GF-D8 (cell line): ENCODE measurements at places on chromosomes 2 and 18.
A peak's percentile ranks its signal among the peaks of the same experiment; 100 is the strongest.

DNA sequence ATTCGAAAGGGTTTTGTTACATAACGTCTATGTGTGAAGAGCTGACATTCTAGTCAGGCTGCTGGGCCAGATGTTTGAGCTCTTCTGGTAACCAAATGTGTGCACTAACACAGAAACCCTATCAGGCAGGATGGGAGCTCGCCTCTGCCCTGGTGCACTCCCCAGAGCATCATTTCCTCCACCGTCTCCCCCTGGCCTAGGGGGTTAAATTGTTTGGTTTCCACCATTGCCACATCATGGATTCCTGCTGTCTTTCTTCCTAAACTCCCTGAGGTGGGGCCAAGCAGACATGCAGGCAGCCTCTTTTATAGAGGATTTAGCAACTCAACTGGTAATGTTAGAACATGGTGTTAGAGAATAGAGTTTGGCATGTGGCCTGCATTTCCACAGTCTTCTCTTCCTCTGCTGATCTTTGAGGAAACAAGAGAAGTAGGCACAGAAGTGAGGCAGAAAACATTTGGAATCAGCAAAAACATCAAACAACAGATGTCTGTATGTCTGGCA is 87.3 kb downstream of the ANTXR1 start:
- no peak for DNase-seq

DNA sequence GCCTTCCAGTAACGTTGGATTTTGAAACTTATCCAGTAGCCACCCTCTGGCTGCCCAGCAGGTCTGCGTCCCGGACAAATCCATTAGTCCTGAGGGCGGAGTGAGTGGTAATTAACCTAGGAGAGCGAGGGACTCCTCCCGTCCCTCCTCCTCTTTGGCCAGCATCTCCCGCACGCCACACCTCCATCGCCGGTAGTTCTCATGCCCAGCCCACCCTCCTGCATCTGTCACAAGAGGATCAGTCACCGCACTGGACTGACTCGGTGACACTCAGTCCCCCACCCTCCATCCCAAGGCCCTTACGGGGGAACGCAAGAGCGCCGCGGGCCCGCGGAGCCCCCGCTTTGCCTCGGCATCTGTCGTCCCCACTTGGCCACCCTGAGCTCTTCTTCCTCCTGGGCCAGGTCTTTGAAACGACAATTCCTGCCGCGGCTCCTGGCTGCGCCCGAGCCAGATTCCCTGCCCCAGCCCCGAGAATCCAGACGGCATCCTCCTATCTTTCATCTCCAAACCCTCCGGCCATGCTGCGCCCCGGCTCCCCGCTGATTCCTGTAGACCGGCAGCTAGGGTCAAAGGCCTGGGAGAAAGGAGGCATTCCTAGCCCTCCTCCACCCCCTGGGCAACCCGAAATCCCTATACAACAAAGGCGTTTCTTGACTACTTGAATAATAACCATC is 77.5 kb downstream of the EIF2AK3 start:
- DNase-seq = no peak

DNA sequence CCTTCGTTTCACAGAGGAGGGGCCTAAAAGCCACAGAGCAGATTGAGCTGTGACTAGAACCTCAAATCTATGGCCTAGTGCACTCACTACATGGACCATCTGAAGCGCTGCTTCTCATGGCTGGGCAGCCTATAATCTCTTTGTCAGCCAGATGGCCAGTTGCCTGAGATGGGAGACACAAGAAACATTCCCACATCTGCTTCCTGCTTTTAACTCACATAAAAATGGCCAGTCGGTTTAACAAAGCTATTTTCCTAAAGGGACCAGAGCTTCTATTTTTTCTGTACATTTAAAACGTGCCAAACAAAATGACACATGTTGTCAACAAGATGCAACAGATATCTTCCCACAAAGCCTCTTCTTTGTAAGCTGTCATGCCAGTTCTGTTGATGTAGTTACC is 173.8 kb downstream of the GFPT1 start:
- no peak for DNase-seq

DNA sequence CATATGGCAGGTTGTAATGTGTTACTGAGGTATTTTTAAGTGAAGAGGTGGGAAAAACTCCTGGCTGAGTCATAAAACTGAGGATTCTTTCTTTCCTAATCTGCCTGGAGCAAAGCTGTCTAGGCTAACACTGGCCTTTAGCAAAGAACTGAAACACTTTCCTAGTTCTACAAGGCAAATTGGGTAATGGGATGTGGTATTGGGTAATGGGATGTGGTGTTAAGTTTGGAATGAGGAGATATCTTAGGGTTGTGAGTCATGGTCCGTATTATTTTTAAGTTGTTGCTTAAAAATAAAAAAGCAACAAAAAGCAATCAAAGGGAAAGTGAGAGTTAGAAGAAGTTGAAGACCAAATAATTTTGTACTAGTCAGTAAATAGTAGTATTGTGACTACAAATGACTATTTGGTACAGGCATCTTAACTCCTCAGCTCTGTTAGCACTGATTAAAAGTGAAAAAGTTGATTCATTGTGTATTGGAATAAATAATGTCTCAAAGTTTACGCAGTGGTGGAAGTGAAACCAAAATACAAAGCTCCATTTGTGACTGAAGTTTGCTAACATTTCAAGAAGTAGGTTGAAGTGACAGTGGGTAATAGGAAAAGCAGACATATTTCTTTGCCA is 216.8 kb downstream of the CAMKMT start:
- peak; percentile 68 for DNase-seq

DNA sequence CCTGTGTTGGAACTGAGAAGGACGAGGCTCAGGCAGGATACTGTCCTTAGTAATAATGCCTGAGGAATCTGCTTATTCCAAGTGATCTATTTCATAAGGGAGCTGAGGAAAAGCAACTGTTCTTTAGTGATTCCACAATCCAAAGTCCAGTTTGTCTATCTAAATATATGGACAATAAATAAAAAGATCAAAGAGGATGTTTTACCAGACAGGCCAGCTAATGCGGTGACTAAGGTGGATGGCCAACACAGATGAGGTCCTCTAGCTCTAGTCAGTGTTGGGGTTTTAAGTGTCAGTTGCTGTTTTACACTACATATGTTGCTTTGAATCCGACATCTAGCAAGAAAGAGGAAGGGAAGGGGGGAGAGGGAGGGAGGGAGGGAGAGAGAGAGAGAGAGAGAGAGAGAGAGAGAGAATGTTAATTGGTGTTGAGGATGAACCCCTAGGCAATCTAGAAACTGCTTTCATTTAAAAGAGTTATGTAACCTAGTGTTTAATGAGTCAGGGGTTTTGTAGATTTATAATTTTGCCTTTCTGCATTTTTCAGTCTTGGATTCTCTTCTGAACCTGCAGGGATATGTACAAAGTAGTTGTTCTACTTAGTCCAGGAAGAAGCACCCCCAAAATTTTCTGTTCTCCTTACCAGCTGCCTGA is 27.0 kb upstream of the SCN1A start:
- no peak for DNase-seq

- no peak for DNase-seq
Observed at GRCh38 chr2:44267796-44268648, 7.3 kb upstream of the SLC3A1 start.

DNA sequence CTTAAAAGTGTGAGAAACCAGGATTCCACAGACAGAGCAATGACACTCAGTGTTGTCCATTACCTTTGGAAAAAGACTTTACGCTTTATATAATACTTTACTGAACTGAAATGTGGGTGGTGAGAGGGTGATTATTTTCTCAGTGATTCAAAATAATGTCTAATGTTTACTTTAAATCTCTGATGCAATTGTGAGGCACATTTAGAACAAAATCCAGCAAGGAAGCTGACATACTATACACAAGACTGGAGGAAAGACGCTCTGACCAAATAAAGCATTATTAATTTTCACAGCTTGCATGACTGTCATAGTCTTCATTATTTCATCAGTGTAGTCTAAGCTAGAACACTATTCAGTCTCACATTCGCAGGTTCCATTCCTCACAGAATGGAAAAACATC is 34.1 kb upstream of the STAT1 start:
- DNase-seq = no peak

DNA sequence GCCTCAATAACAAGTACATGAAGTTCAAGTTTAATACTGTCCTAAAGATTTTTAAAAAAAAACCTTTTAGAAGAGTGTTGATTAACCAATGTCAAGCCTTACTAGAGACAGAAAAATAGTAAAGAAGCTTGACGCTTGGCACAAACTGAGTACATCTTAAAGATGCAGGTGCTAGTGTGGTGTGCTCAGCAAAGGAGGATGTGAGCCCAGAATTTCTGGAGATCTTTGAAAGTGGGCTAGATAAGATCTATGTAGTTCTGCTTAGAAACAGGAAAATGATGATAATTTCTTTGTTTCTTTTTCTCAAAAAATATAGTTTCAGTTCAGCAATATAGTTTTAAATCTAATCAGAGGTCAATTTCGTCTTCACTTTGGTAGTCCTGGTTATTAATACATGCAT is 118.3 kb upstream of the KLHL14 start:
- no peak for DNase-seq

GRCh38 chr2:204950695-204951346 is 405.5 kb downstream of the PARD3B start:
- no peak for DNase-seq

GRCh38 chr2:200318940-200319435 is 12.5 kb downstream of the SPATS2L start:
- DNase-seq = no peak

DNA sequence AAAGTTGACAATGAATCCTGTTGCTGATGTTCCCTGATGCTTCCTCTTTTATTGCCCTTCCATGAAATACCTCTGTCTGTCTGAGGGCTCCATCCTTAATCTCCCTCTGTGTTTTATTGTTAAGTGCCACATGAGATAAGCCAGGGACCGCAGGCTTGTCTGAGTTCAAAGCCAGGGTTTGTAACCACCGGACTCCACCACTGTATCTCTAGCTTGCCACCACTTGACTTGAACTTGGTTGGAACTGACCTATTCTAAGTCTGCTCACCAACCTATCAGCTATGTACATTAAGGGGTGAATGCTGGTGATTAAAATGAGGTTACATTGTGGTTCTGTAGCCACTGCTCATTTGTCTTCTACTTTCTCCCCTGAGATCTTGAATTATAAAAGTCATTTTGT is 328.5 kb upstream of the ZEB2 start:
- no peak for DNase-seq

GRCh38 chr2:167254721-167255120 is 366.4 kb downstream of the XIRP2 start:
- no peak for DNase-seq

- DNase-seq = no peak
Observed at GRCh38 chr2:45909677-45910191, 258.3 kb downstream of the PRKCE start.

DNA sequence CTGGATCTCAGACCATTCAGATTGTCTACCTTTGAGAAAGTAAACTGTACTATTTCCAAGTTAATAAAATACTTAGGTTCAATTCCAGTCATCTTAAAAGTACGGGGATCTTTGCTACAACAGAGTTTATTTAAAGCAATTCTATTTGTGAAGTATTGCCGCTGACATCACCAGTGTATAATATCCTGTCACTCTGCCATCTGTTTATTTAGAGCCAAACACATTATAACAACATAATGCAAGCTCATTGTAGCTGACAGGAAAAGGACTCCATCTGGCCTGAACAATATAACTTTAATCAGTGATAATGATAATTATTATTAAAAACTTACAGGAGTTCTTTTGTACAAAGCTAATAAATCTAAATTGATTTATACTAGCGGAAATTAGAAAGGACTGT is 786.8 kb downstream of the ERBB4 start:
- DNase-seq = no peak

GRCh38 chr2:85437488-85438200 is 19.1 kb downstream of the SH2D6 start:
- peak; percentile 60 for DNase-seq

GRCh38 chr2:15570104-15570503 is 9.0 kb upstream of the NBAS start:
- DNase-seq = no peak

GRCh38 chr2:239386872-239387445 is 13.9 kb downstream of the HDAC4 start:
- DNase-seq = no peak

- DNase-seq = no peak
Observed at GRCh38 chr2:187548656-187549055, 5.6 kb downstream of the TFPI start.

DNA sequence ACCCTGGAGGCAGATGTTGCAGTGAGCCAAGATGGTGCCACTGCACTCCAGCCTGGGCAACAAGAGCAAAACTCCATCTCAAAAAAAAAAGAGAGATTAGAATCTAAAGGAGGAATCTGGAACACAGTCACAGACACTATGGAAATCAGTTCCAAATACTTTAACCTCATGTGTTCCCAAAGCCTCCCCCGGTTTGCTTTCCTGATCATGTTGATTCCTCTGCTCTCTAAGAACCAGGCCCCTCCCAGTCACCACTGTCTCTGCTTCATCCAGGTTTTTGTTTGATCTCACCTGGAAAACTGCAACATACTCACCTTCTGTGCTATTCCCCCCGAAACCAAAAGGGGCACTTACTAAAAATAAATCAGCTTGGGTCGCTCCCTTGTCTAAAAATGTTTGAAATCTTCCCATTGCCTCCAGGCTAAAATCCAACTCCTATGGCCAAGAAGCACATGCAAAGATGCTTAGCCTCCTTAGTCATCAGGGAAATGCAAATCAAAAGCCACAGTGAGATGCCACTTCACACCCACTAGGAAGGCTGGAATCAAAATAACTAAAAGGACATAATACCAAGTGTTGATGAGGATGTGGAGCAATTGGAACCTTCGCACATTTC is 6.2 kb upstream of the NEU2 start:
- no peak for DNase-seq

GRCh38 chr2:143473820-143474219 is 344.6 kb downstream of the ARHGAP15 start:
- no peak for DNase-seq

- no peak for DNase-seq
Observed at GRCh38 chr2:76210551-76210950, 499.8 kb upstream of the GCFC2 start.

- DNase-seq = peak; percentile 83
Observed at GRCh38 chr2:102424754-102425153, 1.8 kb downstream of the IL18RAP start.

DNA sequence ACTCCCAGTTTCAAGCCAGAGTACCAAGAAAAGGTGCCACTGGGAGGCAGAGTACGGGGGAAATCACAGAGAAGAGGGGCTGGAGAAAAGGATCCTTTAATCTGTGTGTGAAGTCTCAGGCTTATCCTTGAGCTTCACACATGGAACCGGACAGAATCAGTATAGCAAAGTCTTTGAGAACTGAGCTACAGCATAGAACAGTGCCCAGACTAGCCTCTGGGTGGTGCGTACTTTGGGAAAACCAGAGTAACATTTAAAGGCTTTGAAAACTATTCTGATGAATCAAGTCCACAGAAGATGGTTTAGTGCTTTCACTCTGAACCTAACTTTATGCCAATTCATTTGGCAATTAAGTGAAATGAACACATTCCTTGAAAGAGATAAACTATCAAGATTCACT is 83.1 kb downstream of the BABAM2 start:
- no peak for DNase-seq

GRCh38 chr2:232058063-232058877 is 96.8 kb downstream of the DIS3L2 start:
- no peak for DNase-seq

- DNase-seq = no peak
Observed at GRCh38 chr18:44744161-44745121, 63.8 kb downstream of the SETBP1 start.

GRCh38 chr18:79204889-79205807 is 136.0 kb downstream of the ATP9B start:
- no peak for DNase-seq
